ENCODE measurements at places on chromosomes 13 and 19. TPM values are rescaled to one million over a fixed set of nuclear protein-coding genes. Genes with fewer than 3 reads are reported as not detected.

DNA sequence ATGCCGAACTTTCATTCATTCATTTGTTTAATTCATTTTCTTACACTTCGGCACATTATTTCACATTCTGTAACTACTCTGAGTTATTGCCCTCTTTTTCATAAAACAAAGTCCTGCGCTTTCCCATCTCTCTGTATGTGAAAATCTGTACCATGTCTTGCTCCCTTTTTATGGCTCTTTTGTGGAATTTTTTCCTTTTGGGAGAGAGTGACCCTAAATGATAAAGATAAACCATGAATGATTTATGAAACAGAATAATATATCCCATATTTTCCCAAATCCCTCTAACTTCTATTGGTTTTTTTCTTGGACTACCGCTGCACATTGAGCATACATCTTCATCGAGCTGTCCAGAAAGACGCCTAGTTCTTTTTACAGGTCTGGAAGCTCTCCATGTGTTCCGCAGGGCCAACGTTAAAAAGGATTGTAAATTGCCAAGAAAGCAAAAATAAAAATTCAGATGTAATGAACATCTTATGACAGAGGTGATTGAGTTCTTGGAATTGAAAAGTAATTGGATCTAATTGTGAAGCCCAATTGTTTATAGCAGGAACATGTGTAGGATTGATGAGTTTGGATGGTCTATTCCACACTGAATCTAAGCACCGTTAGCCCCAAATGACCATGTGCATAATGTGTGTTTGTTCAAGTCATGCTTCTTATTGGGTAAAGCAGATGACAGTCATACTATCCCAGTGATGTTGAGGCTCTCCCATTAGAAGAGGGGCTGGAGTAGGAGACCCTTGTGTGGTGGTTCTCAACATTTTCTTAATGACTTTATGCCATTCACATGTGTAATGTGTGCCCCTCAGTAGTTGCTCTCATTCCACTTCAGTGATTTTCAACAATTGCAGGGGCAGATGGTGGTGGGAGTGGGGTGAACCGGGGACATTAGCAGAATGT lies 378.9 kb downstream of the DLEU7 start:
- DNase-seq = no peak

GRCh38 chr19:11496391-11497163 lies 9.1 kb downstream of the ZNF653 start:
- DNase-seq = no peak

MYO1F gene
- 6.7 TPM for polyA plus RNA-seq

- peak; percentile 87 for DNase-seq
These were observed 263.7 kb downstream of the KCTD12 start for GRCh38 chr13:76622315-76623040.

ANKRD24 gene
- 2.9 TPM for polyA plus RNA-seq

AP2S1 gene
- polyA plus RNA-seq = 53.2 TPM

PARP4 gene
- 24.2 TPM for polyA plus RNA-seq

BEST2 gene
- not detected for polyA plus RNA-seq

PLA2G4C gene
- 61.7 TPM for polyA plus RNA-seq

DNA sequence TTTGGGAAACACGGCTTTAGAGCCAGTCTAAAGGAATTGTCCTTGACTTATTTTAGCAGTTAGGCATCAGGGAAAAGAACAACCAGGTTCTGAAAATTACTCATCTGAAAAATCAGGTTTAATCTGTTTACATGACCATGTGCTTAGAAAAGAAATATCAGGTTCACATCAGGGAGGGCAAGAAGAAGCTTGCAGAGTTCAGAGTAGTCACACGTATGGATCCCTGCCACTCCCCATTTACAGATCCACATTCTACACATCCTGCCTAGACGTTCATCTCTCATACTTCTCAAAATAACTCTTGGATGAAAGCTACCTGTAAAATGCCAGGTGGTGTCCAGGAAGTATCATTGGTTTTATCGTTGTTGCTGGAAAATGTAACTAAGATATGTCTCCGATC lies 14.0 kb upstream of the PHF11 start:
- no peak for DNase-seq

DNA sequence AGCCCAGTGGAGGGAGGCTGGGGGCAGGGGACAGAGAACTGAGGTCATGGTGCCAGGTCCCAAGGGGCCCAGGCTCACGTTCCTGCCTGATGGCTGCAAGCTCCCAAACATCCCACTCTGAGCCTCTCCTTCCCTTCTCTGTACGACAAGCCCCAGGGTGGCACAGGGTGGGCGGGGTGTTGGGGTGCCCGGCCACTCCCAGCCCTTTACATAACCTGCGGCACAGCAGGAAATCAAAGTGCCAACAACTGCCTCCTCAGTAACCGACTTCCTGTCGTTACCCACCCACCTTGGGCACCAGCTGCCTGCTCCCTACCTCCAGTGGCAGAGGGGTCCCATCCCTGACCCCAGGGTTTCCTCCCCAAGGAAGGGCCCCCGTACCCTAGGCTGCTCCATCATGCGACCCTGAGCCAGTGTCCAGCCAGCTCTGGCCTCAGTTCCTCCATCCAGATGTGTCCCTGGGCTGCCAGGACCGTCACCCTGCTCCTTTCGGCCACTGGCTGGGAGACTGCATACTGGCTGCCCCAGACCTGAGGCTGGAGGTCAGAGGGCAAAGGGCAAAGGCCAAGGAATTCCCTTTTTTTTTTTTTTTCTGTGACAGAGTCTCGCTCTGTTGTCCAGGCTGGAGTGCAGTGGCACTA lies 27.7 kb upstream of the NFIC start:
- DNase-seq = no peak

GRCh38 chr19:30557212-30557611 lies 185.0 kb downstream of the ZNF536 start:
- DNase-seq = no peak

- DNase-seq = no peak
These were observed 5.6 kb upstream of the LATS2 start for GRCh38 chr13:21066946-21067345.

RELB gene
- 4.8 TPM for polyA plus RNA-seq

GRCh38 chr13:39297664-39298171 lies 259.5 kb downstream of the NHLRC3 start:
- DNase-seq = no peak

ATP4A gene
- polyA plus RNA-seq = not detected

VAV1 gene
- polyA plus RNA-seq = 1.6 TPM

GRCh38 chr19:13281567-13282291 lies 131.5 kb downstream of the IER2 start:
- no peak for DNase-seq

GRCh38 chr13:75938811-75939560 lies 302.9 kb downstream of the LMO7 start:
- DNase-seq = no peak

DNA sequence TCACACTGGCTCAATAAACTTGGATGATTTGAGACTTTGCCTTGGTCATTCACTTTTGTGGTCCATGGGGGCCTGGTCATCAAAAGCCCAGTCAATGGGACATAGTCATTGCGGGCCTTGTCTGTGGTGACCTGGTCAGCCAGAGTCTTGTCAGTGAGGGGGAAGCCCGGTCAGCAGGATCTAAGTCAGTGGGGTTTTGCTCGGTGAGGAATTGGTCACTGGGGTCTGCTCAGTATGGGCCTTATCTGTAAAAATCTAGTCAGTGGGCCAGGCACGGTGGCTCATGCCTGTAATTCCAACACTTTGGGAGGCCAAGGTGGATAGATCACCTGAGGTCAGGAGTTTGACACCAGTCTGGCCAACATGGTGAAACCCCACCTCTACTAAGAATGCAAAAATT lies 63.7 kb upstream of the TPM4 start:
- no peak for DNase-seq

RNF17 gene
- polyA plus RNA-seq = 0.19 TPM

DNA sequence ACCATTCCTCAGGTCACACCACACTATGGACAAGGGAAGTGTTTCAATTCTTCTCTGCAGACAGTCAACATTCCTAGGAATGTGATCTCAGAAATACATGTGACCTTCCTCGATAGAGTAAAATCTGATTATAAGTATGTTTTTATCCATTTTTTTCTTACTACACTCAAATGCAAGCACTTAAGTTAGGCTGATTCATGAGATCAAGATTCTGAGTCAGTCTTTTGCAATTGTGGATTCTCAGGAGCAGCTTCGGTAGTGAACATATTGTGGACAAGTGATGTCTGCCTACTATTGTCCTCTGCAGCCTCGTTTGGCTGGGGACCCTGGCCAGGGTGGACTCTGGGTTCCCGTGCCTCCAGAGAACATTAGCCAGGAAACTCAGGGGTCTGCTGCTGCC lies 3.2 kb downstream of the SERPINE3 start:
- no peak for DNase-seq

GRCh38 chr13:45873491-45874325 lies 22.2 kb upstream of the SIAH3 start:
- DNase-seq = no peak

SHC2 gene
- 32.9 TPM for polyA plus RNA-seq

SPACA4 gene
- not detected for polyA plus RNA-seq

DNA sequence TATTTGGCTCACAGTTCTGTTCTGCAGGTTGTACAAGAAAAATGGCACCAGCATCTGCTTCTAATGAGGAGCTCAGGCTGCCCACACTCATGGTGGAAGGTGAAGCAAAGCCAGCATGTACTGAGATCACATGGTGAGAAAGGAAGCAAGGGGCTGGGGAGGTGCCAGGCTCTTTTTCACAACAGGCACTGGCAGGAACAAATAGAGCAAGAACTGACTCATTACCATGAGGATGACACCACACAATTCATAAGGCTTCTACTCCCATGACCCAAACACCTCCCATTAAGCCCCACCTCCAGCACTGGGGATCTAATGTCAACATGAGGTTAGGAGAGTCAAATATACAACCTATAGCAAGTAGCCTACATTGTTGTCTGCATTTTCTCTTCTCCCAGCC lies 522.6 kb downstream of the RFC3 start:
- no peak for DNase-seq

DNA sequence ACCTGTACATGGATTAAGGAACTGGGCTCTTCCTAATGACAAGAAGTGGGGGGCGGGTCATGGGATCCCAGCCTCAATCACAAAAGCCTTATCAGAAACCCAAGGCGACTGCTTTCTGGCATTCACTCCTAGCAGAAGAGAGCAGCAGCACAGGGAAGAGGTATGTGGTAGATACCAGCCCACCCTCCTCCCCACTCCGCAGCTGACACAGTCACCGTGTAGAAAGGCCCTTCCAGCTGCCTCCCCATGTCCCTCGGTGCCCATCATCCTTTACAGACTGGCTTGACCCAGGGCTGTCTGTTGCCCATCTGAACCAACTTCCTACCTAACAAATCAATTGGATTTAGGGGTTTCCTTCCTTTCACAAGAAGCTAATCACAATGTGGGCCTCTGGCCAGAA lies 3.1 kb upstream of the DHRS12 start:
- no peak for DNase-seq

Data from forelimb muscle (tissue), 1 donor.